ENCODE measurements at places on chromosomes 7 and 10.
A peak's percentile ranks its signal among the peaks of the same experiment; 100 is the strongest.

- no peak for DNase-seq
Measured at GRCh38 chr10:114513381-114513792, 109.1 kb upstream of the AFAP1L2 start.

DNA sequence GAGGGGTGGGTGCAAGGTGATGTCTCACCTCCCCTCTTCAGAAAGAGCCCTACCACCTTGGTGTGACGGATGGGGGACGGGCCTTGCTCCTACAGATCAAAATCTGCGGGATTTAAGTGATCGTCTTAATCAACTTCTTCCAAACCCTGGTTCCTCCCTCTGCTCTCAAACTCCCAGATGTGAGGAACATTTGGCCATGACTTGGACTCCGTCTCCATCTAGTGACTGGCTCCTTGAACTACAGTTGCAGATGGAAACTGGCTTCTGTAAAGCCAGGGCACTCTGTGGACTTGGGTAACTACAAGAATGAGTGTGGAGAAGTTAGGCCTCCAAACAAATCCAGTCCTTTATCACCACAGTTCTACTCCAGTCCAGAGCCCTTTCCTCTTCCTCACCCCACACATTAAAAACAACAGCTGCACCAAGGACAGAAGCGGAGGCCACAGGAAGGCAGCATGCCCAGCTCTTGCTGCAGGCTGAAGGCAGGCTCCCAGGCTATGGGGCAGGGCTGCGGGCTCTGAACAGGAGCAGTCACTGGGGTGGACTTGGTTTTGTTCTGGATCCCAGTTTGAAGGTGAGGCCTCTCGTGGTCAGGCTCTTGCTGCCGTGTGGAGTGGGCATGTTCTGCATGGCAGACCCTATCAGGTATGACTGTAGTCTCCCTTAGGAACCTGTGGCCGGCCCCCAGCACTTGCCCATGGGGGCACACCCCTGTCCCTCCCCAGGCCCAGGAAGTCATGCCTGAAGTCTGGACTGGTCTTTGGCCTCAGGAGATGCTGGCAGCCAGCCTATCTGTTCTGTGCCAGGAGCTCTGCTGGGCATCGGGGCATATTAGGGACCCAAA lies 79.4 kb downstream of the VWC2 start:
- DNase-seq: peak; percentile 46

DNA sequence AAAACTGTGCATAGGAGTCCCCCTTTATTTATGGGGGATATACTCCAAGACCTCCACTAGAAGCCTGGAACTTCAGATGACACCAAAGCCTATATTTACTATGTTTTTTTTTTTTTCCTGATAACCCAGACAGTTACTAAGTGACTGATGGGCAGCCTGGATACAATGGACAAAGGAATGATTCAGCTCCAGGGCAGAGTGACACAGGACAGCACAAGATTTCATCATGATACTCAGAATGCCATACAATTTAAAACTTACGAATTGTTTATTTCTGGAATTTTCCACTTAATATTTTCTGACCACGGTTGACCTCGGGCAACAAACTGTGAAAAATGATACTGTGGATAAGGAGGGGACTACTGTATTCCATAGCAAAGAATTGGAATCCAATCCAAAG lies 843.6 kb downstream of the PCDH15 start:
- no peak for DNase-seq

DNA sequence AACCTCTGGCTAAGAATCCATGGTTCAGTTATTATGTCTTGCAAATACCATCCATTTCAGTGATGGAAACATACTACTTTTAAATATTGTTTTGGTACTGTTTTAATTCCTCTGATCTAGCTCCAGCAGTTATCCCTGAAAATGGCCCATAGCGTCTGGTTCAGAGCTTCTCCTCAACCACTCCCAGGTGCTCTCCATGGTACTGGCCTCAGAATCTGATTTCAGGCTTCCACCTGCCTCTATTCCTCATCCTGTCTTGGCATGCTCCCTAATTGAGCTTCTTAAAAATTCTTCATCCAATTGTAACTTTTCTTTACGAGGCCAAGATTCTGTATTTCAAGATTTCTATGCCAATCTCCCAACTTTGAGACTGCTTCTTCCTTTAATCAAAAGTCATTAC lies 236.3 kb downstream of the HTR7 start:
- DNase-seq: no peak

GRCh38 chr10:114103284-114103683 lies 59.6 kb downstream of the ADRB1 start:
- DNase-seq: no peak

DNA sequence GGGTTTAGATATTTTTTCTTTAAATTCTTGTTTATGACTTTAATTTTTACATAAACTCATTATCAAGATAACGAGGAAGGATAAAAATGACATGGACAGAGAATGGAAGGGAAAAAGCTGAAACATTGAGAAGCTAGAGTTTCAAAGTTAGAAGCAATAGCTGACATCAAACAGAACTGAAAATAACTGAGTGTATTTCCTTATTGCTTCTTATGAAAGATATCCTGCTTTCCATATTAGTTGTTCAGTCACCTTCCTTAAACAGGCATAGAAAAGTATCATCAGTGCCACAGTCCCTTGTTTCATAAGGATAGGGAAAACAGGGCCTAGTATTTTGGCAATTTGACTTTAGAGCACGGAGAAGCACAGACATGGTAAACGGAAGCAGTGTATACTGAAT lies 460.5 kb upstream of the GHITM start:
- DNase-seq: no peak

GRCh38 chr10:30705101-30705624 lies 75.6 kb upstream of the LYZL2 start:
- DNase-seq: no peak

- DNase-seq: no peak
Measured at GRCh38 chr7:143396625-143397556, 11.8 kb downstream of the EPHA1 start.

GRCh38 chr7:71627651-71628050 lies 495.7 kb downstream of the GALNT17 start:
- no peak for DNase-seq

DNA sequence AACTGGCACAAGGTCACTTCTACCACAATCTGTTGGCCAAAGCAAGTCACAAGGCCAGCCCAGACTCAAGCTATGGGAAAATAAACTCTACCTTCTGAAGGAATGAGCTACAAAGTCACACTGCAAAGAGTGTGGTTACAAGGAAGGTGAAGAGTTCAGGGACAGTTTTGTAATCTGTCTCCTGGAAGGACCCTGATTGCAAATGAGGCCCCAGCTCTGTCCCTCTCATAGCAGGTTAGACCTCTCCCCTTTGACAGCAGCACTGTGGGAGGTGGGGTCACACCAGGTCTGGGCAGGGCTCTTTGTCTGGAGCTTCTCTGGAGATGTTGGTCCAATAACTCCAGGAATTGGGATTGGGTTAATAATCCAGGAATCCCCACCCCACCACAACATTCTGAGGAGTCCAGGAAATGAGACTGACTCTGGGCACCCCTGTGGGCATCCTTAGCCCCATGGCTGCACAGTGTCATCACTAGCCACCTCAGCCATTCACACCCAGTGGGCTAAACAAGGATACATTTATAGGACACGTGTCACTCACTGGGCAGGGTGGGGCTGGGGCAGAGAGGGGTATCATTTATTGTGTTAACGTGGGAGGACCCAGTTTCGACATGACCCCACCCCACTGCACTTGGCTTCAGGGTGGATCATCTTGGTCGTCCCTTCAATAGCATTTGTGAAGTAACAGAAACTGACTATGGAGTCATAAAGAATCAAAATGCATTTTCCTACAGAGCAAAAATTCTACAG lies 23.7 kb upstream of the C10orf105 start:
- DNase-seq: no peak

GRCh38 chr7:27104341-27105058 lies 2.0 kb upstream of the HOXA2 start:
- DNase-seq: no peak

DNA sequence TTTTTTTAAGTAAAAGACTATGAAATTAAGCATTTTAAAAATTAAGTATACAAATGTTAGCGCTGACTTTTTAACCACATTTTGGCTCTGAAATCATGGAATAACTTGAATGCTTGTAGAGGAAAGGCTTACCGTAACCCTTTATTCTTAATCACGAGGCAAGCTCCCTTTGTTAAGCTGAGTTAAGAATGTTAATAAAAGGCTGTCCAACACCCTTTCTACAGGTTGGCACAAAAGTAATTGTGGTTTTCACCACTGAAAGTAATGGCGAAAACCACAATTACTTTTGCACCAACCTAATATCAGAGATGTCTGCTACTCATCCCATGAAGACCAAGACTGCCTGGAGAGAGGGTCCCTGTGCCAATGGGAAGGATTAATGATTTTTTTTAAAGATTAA lies 70.6 kb downstream of the STK17A start:
- DNase-seq: no peak

DNA sequence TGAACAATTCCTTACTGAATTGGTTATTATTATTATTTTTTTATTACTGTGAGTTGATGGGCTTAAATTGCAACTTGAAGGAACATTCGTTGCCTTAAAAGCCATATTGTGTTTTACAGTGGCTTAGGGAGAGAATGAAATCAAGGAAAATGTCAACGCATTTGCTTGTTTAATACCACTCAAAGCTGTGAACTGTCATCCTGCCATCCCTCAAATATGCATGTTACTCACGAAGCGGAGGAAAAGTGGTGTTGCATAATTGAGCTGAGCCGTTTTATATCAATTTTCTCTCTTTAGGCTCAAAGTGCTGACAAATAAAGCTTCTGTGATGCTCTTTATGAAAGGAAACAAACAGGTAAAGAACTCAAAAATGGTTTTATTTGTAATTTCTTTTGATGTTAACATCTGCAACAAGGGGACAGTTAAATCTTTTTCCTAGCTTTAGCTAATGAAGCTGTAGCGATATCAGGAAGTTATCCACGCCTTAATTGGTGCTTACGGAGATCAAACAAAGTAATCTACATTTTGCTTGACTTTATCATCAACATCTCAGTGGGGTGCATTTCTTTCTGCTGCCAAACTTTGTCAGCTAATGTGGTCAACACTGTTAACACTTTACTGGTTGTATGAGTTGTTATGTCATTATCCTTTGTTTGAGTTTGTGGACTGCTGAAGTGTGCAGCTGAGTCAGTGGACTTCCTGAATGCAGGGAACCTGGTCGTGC lies 33.1 kb downstream of the GLRX3 start:
- no peak for DNase-seq

DNA sequence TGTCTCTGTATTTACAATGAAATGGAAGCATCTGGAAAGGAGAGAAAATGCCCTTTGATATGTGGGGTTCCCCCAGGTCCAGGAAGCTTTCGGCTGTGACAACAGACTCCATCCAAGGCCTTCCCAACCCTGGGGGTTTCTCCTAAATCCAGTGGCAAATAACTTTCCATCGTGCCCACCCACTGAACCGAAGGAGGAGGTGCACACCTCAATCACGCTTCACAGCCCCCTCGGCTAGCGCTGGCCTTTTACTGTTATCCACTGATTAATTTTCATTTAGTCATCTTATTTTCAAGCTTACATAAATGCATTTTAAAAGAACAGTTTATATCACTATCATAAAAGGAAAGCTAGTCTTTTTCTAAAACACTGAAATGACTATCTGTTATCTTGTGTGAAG lies 286.8 kb upstream of the ZMIZ1 start:
- DNase-seq: no peak

GRCh38 chr7:19491821-19492452 lies 216.9 kb downstream of the POLR1F start:
- DNase-seq: peak; percentile 4

DNA sequence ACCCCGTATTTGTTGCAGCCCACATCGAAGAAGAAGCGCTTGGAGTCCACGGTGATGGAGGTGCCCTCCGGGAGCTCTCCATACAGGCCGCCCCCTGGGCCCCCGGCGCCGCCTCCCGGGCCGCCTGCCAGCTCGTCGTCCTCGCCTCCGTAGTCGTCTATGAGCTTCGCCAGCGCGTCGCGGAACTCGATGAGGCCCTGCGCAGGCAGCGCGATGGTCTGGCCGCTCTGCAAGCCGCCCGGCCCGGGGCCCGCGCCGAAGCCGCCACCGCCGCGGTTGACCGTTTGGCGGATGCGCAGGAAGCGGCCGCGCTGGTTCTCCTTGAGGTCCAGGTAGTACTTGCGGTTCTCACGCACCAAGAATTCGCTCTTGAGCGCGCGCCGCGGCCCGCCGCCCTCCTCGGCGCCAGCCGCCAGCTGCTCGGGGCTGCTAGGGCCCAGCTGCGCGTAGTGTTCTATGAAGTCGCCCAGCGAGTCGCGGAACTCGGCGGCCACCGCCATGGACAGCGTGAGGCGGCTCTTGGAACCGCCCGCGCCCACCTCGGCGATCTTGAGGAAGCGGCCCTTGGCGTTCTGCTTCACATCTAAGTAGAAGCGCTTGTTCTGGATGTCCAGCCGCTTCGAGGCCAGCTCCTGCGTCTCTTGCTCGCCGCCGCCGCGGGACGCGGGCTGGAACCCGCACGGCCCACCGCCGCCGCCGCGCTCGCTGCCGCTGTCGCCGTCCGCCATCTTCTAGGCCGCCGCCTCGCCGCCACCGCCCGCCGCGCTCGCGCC lies 523 bp downstream of the PURB start:
- DNase-seq: peak; percentile 1

DNA sequence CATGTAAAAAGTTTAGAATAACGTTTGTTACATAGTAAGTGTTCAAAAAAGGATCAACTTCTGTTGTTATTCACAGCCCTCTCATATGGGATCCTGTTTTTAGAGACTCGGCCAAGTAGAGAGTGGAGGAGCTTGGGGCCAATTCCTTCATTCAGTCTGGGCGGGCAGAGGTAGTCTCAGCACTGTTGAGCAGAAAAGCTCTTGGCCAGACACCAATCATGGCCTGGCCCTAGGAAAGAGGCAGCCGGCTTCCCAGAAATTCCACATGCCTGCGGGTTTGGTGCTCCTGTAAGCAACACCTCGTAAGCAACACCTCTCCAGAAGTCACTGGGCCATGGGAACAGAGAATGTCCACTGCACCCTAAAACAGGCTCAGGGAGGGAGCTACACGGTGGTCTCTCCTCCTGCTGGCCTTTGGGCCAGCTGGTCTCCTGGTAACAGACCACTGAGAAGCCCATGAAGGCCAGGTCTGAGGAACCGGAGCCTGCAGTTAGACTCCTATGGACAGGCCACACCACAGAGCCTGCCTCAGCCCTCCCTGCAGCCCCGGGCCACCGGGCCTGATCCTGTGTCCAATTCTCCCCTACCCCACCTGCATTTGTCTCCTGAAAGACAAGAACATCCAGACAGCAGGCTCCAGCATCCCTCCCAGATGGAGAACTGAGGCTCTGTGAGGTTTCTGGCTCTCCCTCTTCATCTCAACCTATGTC lies 149.1 kb downstream of the GRID1 start:
- DNase-seq: no peak

DNA sequence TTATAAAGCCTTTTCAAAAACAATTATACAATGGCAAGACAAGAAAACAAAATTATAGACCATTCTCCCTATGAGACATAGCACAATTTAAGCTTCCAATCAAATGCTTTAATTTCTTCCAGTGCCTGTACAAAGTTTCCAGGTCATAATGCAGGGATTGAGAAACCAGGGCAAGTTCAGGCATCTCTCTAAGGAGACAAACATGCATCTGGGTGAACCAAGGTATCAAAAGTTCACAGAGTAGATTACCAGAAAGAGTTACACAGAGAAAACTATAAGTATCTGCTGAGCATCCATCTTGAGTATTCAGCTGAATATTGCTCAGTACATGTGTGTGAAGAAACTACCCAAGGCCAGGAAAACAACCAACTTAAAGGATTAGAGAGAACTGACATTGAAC lies 89.1 kb downstream of the COL28A1 start:
- no peak for DNase-seq

Data from NCI-H2171 (cell line).